ENCODE measurements at places on chromosomes 12 and 14.

- DNase-seq = no peak
Observed at GRCh38 chr14:104101086-104101621, 15.7 kb downstream of the ASPG start.

DNA sequence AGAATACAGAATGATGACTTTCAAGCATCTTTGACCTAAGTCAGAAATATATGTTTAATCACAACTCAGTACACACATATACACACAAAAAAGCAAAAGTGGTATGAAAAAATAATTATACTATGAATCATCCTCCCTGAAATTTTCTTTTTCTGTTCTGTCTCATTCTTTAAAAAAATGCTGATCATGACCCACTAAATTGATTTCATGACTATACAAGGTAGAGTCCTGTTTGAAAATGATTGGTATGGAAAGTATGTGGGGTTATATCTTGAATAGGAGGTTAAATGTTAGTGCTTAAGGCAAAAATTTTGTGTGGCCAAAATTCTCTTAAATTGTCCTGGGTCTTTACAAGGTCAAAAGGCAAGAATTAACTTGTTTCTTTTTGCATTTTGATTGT lies 80.4 kb downstream of the SUDS3 start:
- no peak for DNase-seq

DNA sequence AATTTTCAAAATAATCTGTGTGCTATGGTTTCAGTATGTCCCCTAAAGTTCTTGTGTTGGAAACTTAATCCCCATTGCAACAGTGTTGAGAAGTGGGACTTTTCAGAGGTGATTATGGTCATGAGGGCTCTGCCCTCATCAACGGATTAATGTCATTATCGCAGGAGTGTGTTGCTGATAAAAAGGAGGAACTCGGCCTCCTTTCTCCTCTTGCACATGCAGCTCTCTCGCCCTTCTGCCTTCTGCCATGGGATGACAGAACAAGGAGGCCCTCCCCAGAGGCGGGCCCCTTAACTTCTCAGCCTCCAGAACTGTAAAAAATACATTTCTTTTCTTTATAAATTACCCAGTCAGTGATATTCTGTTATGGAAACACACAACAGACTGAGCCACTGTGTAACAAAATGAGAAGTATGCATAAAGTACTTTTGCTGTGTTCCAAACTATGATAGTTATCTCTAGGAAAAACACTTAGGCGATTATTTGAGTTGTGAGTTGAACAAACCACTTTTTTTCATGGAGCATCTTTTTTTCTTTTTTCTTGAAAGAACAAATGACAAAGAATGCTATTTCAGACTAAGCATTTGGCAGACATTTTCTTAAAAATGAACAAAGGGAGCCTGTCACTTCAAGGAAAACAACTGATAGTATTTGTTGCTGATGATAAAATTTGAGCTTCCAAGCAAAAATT lies 134.8 kb upstream of the FUT8 start:
- no peak for DNase-seq

GRCh38 chr14:38207377-38207735 lies 348 bp upstream of the SSTR1 start:
- DNase-seq = no peak

DNA sequence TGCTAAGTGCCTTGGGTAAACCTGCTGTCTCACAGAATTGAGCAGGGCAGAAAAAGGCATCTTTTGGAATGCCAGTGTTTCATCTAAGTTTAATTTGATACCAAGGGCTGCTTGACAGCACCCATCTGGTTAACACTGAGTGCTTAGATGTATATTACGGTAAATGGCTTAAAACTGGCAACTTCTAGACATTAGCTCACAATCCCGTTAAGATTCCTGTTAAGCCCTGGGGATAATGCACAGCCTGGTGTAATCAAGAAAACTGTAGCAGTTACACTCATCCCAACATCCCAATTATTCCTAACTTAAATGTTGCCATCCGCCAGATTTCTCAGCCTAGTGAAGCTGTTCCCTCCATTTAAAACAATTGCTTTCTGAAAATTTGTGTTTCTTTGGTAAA lies 29.9 kb downstream of the PPFIBP1 start:
- no peak for DNase-seq

DNA sequence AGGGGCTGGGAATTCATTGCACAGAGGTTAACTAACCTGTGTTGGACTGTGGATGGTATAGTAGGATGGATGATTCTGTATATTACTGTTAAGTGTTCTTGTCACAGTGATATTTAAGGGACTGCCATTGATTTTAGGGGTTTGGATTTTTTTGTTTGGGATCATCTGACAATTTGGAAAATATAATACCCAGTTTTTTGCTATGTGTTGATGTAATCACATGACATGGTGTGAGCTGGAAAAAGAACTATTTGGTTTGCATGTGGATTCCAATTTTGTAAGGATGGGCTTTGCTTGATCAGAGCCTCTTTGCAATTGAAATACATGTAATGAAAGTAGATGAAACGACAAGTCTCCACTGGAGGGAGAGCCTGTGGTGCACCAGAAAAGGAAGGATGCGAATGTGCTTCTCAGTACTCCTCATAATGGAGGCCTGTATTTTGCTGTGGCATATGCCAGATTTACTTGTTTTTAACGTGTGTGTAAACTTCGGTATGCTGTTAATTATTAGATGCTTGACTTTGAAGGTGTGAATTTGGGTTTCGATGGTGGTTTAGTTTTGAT lies 2.7 kb downstream of the DYRK2 start:
- no peak for DNase-seq

- DNase-seq = no peak
Observed at GRCh38 chr14:89674936-89675335, 257.9 kb upstream of the FOXN3 start.

DNA sequence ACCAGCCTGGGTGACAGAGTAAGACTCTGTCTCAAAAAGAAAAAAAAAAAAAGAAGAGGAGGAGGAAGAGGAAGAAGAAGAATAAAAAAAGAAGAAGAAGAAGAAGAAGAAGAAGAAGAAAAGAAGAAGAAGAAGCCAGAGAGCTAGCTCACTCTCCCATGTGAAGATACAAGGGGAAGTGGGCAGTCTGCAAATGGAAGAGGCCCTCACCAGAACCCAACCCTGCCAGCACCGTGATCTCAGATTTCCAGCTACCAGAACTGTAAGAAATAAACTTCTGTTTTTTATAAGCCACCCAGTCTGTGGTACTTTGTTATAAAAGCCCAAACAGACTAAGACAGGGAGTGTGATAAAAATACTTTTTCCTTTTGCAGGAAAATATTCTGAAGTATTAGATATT lies 130.7 kb downstream of the ETNK1 start:
- no peak for DNase-seq

DNA sequence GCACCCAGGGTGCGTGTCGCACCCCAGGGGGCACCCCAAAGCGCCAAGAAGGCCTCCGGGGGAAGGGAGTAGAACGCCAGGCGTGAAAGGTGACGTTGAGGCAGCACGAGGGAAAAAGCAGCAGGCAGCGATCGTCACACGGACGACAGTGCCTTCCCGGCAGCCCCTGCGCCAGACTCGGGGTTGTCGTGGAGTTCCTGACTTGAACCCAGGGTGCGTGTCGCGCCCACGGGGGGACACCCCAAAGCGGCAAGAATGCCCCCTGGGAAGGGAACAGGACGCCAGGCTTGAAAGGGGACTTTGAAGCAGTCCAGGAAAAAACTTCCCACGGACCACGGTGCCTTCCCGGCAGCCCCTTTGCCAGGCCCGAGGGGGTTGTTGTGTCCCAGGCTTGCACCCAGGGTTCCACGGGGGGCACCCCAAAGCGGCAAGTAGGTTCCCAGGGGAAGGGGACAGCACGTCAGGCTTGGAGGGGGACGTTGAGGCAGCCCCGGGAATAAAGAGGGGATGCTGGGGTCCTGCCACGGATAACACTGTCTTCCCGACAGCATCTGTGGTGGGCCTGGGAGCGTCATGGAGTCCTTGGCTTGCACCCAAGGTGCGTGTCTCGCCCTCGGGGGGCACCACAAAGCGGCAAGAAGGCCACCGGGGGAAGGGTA lies 159.2 kb upstream of the ALG10B start:
- DNase-seq = no peak

GRCh38 chr12:104790296-104791125 lies 167.6 kb downstream of the SLC41A2 start:
- DNase-seq = no peak

- DNase-seq = no peak
Observed at GRCh38 chr12:120680165-120680738, 6.7 kb upstream of the MLEC start.

DNA sequence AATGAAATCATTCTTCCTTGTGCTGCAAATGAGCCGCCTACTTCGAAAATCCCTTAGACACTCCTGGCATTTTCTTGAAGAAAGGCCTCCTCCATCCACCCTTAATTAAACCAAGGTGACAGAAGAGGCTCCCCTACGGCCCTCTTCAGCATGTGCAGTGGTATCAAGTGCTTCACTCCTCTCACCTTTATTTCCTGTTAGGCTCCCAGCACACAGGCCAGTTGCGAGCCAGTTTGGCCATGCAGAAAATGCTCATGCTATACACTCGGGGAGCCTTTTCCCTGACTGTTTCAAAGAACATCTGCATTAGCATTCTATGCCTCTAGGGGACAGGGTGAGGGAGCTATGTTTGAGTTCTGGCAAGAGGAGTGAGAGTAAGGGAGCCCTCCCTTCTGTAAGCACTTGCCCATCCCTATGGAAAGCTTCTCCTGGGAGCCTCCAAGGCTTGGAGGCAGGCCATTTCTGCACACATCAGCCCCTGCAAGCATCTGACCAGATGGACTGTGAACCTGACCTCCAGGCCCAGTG lies 291.5 kb downstream of the RPS29 start:
- DNase-seq = no peak

DNA sequence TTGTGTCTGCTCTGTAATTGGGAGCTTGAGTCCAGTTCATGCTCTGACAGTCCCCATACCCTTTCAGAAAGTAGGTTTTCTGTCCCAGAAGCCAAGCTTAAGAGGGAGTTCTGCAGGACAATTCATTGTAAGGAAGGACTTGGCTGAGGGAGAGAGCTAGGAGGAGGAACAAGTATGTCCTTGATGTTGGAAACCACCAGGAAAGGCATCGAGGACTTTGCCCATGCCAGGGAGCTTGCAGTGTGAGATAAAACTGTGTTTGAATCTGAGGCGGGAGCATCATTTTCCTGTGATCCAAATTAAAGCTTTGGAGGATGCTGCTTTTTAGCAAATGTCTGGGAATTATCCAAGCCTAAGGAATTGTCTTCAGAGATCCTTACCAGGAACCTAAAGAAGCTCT lies 175.3 kb downstream of the EMP1 start:
- no peak for DNase-seq

GRCh38 chr12:91507754-91508153 lies 325.1 kb upstream of the DCN start:
- no peak for DNase-seq

DNA sequence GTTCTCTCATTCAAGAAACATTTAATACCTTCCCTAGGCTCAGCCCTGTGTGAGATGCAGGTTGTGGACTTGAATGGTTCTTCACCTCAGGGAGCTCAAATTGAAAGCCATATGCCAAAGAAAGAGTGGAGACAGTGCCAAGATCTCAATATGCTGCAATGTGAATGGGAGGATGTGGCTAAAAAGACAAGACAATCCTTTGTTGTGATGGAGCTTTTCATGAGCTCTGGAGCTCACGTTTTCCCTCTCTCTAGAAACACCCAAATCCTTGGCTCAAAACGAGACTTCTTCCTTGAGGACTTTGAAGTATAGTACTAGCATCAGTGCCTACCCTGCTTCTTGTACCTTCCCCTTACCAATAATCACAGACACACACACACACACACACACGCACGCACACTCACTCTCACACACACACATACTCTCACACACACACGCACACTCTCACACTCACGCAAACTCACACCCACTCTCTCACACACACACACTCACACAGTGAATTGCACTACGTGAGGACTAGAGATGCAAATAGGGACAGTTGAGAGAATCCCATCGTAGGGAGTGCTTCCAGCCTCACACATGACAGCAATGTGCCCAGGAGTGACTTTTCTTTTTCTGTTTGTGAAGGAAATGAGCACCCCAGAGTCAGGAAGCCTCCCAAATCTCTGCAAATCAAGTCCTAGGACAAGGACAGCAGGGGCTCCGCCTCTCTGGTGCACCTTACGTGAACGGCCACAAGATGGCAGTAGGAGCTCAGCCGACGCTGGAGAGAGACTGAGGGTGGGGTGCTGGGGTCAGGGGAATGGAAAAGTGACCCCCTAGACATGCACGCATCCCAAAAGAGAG lies 231.4 kb downstream of the PCNX1 start:
- no peak for DNase-seq

DNA sequence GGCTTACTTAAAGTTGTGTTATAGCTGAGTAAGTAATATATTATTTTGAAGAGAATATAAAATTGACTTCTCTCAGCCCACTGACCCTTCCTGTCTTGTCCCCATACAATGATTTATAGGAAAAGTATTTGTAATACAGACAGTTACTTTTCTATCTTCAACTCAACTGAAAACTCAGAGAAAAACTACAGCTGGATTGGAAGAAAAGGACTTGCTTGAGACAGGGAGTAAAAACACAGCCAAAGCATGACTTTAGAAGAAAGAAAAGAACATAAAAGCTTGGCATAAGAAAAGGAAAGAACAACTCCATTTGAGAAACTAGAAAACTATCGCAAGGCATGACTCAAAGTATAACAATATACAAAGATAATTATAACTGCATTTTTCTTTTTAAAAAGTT lies 57.5 kb downstream of the MSRB3 start:
- DNase-seq = no peak

GRCh38 chr12:130752692-130753230 lies 36.7 kb upstream of the RIMBP2 start:
- no peak for DNase-seq

DNA sequence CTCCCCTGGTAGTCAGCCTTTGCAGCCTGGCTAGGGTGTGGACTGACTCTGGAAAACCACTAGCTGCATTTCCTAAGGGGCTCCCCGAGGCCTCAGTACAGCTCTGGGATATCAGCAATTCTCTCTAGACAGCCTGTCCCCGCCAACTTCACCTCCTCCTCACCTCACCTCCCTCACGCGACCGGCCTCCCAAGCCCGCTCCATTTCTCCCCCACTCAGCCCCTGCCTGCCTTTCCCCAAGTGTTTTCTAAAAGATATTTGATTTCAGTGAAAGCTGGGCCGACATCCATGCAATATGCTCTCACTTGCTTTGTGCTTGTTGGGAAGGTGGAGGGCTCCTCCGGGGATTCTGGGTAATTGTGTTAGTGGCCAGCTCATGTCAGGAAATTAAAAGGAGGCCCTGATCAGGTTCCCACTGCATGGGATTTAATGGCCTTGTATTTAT lies 91.8 kb downstream of the ESRRB start:
- no peak for DNase-seq

GRCh38 chr14:57709909-57710308 lies 156.0 kb downstream of the SLC35F4 start:
- DNase-seq = no peak

DNA sequence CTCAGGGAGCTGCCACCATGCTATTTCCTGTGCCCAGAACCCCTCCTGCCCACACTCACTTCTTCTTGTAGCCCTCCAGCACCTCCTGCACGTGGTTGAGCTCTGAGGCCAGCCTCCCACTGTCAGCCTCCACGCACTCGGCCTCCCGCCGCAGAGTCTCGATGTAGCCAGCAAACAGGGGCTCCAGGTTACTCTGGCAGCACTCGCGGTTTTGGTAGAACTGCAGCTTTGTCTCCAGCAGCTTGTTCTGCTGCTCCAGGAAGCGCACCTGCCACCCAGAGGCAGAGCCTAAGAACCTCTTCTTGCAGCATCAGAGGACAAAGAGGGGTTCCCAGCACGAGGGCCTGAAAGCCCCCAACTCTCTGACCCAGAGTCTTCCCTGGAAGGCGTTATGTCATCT lies 2.1 kb downstream of the KRT83 start:
- DNase-seq = no peak

GRCh38 chr14:95134304-95134933 lies 22.9 kb downstream of the DICER1 start:
- no peak for DNase-seq

- DNase-seq = no peak
Observed at GRCh38 chr12:106754331-106754730, 20.2 kb upstream of the RIC8B start.

Measured in NCI-H1417 treated with DMSO at 0.1 percent for 48 hours (cell line).